ENCODE measurements at places on chromosomes 16 and 17. TPM values are rescaled to one million over a fixed set of nuclear protein-coding genes. Genes with fewer than 3 reads are reported as not detected.

GRCh38 chr16:78035012-78035411 is 12.7 kb downstream of the CLEC3A start:
- no peak for DNase-seq

DNA sequence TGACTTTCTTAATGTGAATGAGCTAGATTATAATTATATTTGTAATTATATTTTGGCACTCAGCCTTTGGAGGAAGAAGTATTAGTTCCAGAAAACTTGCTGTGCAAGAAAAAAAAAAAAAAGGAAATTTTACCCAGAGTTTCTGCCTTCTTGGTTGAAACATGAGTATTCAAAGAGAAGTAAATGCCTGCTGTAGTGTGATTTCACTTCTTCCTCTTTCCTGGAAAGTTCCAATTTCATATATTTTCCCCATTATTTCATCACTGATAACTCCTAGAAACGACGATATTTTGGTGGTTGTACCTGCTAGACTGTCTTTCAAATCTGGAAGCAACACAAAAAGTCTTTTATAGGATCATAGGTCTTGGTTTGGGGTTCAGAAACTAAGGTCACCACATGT is 20.4 kb upstream of the MPHOSPH6 start:
- no peak for DNase-seq

DRC3 gene
- 10.5 TPM for total RNA-seq

FBXO47 gene
- total RNA-seq = not detected

GRCh38 chr17:64158831-64159590 is 29.1 kb upstream of the ERN1 start:
- peak; percentile 54 for DNase-seq

- peak; percentile 37 for DNase-seq
These were observed 1.2 kb downstream of the GPR142 start for GRCh38 chr17:74368341-74369081.

DNA sequence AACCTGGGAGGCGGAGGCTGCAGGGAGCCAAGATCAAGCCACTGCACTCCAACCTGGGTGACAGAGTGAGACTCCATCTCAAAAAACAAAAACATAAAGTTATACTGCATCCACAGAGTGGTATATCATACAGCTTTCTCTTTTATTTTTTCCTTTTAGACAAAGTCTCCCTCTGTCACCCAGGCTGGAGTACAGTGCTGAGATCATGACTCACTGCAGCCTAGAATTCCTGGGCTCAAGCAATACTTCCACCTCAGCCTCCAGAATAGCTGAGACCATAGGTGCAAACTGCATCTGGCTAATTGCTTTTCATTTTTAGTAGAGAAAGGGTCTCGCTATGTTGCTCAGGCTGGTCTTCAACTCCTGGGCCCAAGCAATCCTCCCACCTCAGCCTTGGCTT is 10.0 kb upstream of the COPRS start:
- DNase-seq = no peak

GRCh38 chr16:2686912-2687507 is 4.7 kb downstream of the KCTD5 start:
- DNase-seq = no peak

DNA sequence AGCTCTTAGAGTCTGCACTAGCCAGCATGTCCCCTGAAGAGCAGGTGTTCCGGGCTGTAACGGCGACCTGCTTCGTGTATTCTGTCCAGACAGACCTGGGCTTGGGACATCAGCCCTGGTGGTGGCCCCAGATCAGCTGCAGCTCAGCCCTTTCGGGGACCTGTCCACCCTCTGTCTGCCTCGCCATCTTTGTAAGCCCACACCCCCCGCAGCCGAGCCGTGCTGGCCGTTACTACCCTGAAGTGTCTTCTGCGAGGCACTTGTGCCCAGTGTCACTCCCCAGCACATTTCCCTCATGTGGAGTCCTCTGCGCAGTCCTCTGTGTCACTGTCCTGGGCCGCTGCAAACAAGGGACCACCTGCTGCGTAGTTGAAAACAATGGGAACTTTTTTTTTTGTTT is 10.4 kb downstream of the CARD14 start:
- DNase-seq = no peak

GRCh38 chr17:79006046-79006445 is 3.5 kb downstream of the CANT1 start:
- no peak for DNase-seq

UTS2R gene
- not detected for total RNA-seq

GRCh38 chr16:62596584-62596983 is 560.3 kb upstream of the CDH8 start:
- no peak for DNase-seq
